ENCODE measurements at places on chromosomes 7 and 10. TPM values are rescaled to one million over a fixed set of nuclear protein-coding genes. Genes with fewer than 3 reads are reported as not detected.

The OR13A1 gene
- not detected for total RNA-seq

DNA sequence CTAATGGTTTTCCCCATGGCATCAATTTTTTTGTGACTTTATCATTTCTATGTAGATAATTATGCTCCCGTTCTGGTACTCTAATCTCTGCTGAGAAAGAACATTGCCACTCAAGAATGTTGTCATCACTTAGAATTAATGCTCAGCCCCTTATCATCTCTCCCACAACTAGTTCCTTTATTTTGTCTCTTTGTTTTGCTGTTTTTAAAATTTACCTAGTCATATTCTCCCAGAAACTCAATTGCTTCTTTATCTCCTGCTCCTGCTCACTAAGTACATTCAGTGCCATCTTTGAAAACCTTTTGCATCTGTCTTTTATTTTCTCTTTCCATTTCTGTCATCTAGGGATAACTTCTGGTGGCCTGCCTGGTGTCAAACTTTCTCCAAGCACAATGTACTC is 324.9 kb upstream of the MTPN start:
- H3K36me3 ChIP-seq = no peaks in the 10 kb centered on the region
- no peak overlapping the region for H3K4me3 ChIP-seq
- no peaks in the 10 kb centered on the region for H3K27me3 ChIP-seq
- DNase-seq = no peak
- H3K4me1 ChIP-seq = no peaks in the 10 kb centered on the region

GRCh38 chr7:40105879-40106473 is 28.4 kb downstream of the MPLKIP start:
- H3K4me3 ChIP-seq = no peak overlapping the region
- H3K27me3 ChIP-seq = no peaks in the 10 kb centered on the region
- DNase-seq = no peak
- no peak overlapping the region for H3K27ac ChIP-seq
- H3K36me3 ChIP-seq = no peaks in the 10 kb centered on the region
- no peaks in the 10 kb centered on the region for H3K4me1 ChIP-seq

GRCh38 chr7:8384901-8385300 is 48.5 kb upstream of the NXPH1 start:
- no peaks in the 10 kb centered on the region for H3K4me1 ChIP-seq
- no peak overlapping the region for H3K27ac ChIP-seq
- H3K4me3 ChIP-seq = no peak overlapping the region
- no peak for DNase-seq
- H3K36me3 ChIP-seq = no peaks in the 10 kb centered on the region

The CPN1 gene
- total RNA-seq = not detected

GRCh38 chr7:29898301-29898700 is 91.3 kb downstream of the SCRN1 start:
- H3K4me3 ChIP-seq = no peak overlapping the region
- H3K27me3 ChIP-seq = no peaks in the 10 kb centered on the region
- no peaks in the 10 kb centered on the region for H3K4me1 ChIP-seq
- no peak overlapping the region for H3K27ac ChIP-seq

DNA sequence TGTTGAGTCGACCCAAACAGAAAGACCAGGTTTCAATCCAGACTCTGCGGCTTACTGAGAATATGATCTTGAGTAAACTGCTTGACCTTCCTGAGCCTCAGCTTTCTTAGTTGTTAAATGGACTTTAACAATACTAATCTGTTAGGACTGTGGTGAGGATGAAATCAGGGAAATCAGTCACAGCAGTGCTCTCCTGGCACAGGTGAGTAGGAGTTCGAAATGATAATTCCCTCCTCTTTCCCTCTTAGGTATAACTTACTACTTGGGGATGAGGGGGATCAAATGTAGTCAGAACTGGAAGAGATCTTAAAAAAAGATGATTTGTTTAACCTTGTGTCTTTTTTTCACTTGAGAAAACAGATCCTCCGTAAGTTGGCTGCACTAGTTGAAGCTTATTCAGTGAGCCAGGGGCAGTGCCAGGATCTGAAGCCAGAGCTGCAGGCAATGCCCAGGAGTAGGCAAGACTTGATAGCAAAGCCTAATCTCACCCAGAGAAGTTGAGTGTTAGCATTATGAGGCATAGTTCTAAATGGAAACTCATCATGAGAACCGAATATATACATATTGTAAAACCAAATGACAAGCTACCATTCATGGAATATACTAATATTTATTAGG is 1.8 kb upstream of the MAGI2 start:
- no peak overlapping the region for H3K27ac ChIP-seq
- H3K27me3 ChIP-seq = no peaks in the 10 kb centered on the region
- peak overlapping the region; percentile 85 for H3K4me3 ChIP-seq
- H3K4me1 ChIP-seq = peaks cover 6% of the 10 kb centered on the region
- no peaks in the 10 kb centered on the region for H3K36me3 ChIP-seq

GRCh38 chr7:146982482-146982881 is 865.9 kb downstream of the CNTNAP2 start:
- no peaks in the 10 kb centered on the region for H3K4me1 ChIP-seq
- no peak for DNase-seq
- H3K27me3 ChIP-seq = no peaks in the 10 kb centered on the region
- H3K36me3 ChIP-seq = no peaks in the 10 kb centered on the region
- no peak overlapping the region for H3K4me3 ChIP-seq

Measured in gastrocnemius medialis (tissue), 4 donors.